ENCODE measurements at places on chromosomes 3 and 15.

GRCh38 chr15:34436956-34437442 lies 609 bp downstream of the GOLGA8A start:
- DNase-seq, result no peak

- DNase-seq, result no peak
Measured at GRCh38 chr3:171101982-171102641, 75.6 kb upstream of the SLC2A2 start.

DNA sequence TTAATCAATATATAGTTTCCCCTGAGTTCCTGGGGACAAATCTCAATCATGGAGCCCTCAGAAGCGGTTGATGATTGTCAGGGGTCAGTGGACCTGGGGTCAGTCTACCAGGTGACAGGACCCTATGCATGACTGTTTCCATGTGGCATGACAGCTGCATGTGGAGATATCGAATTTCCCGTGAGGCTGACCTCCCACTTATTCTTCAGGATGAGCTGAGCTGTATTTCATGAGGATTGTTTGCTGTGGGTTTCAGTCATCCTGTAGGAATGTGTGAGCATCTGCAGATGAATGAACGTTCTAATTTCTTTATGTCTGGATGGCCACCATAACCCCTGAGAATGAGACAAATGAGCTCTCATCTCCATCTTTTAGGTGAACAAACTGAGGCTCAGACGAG lies 93.0 kb upstream of the HES1 start:
- DNase-seq, result no peak

DNA sequence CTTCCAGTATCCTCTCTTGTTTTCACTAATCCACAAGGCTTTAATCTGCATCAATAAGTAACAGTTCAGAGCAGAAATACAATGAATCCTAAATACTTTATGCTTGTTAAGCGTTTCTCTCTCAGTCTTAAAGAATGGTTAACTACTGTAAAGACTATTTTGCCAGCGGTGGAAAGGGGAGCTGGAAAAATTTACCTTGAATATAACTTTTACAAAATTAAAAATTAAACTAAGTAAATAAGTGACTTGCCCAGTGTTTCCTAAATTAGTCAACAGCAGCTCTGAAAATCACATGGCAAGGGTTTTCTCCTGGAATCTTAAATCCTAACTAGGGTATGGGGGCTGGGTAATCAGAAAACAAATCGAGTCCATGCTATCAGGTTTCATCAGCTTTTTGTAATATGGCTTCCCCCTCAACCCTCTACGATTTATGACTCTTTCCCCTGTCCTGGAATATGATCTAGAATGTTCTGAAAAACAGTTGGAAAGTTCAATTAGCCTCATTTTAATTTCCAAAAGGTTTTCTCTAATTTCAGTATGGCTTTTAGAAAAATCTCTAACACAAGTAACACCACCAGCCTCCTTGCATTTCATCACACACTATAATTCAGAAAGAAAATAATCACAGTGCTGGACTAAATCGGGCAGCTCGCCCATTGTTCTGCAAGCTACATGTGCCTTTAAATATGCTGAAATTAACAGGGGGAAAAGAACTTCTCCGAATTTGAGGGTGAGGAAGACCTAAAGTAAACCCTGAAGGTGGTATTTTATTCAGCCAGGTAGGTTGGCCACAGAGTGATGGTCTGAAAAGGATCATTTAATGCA lies 133.5 kb downstream of the ADAMTS9 start:
- DNase-seq, result no peak

DNA sequence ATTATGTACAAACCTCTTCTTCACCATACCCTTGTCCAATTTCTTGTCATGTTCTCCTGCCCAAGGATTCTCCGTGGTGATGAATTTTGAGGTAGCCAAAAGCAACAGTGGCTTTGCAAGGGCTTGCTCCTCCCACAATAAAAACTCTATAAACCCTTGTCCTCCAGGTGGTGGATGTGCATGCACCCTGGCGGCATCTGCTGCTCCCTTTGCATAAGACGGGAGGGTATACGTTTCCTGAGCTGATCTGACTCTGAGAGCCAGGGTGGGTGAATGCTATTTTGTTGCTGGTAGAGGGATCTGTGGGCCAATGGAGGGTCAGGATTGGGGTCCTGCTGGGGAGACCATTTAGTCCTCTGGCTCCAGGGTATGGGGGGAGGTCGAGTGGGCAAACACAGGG lies 5.4 kb downstream of the DNAH1 start:
- no peak for DNase-seq

DNA sequence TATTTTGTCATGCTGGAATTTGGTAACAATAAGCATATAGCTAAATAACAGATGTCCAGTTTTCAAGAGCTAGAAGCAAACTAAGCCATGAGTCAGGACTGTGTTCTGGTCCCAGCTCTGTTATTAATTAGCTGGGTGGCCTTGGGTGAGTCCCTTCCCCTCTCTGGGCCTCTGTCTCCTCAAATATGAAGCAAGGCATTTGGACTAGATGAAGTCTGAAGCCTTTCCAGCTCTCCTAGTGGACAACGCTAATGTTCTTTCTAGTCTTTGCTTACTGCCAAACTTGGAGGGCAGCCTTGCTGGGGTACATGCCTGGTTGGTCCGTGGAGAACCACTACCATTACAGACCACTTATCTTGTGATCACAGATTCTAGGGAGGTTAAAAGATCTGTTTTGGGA lies 127.6 kb downstream of the DUT start:
- no peak for DNase-seq

- peak; percentile 67 for DNase-seq
Measured at GRCh38 chr15:70289191-70289955, 191.7 kb upstream of the TLE3 start.

DNA sequence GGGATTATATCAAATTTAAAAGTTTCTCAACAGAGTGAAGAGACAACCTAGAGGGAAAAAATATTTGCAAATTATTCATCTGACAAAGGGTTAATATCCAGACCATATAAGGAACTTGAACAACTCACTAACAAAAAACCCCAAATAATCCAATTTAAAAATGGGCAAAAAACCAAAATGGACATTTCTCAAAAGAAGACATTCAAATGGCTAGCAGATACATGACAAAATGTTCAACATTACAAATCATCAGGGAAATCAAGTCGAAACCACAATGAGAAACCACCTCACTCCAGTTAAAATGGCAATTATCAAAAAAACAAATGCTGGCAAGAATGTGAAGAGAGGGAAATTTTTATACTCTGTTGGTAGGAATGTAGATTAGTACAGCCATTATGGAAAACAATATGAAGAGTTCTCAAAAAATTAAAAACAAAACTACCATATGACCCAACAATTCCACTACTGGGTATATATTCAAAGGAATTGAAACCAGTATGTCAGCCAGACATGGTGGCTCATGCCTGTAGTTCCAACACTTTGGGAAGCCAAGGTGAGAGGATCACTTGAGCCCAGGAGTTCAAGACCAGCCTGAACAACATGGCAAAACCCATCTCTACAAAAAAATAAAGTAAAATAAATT lies 88.5 kb downstream of the CSNK1G1 start:
- no peak for DNase-seq

DNA sequence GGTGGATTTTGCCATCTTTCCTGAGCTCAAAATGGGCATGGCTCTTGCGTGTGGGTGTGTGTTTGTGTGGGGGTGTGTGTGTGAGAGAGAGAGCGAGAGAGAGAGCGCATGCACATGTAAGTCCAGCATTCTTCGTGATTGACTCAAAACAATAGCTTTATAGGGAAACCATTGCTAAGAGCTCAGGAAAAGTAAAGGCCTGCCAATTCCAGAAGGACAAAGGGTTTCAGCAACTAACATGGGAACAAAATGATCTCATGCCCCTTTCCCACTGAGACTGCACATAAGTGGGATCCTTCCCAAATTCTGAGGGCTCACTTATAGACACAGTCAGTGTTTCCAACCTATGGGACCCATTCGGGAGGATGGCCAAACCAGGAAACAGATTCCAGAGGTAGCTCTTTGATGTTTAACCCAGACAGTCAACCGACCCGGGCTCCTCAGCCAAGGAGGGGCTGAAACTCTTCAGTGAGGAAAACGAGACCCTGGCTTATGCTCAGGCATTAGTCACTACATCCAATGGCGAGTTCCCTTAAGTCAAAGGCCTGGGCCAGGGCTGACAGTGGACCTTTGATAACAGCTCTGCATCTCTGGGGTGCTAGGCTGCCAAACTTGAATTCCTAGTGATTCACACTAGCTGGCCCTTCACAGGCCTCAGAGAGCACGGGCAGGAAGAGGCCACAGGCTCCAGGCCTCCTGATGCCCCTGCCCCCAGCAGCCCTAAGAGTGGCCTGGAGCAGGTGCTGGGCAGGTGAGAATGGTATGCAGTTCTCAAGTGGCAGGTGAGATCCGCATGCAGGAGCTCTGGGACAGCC lies 305.0 kb upstream of the C2CD4B start:
- DNase-seq, result no peak

GRCh38 chr3:46497556-46498265 lies at the start of gene RTP3:
Gene RTP3 (plus strand): TSS chr3:46497976. CDS start chr3:46498063, 87 bp downstream.
- DNase-seq, result no peak

- DNase-seq, result no peak
Measured at GRCh38 chr3:155861476-155862183, 7.4 kb upstream of the SLC33A1 start.

- no peak for DNase-seq
Measured at GRCh38 chr15:81087066-81087465, 47.0 kb upstream of the CFAP161 start.

DNA sequence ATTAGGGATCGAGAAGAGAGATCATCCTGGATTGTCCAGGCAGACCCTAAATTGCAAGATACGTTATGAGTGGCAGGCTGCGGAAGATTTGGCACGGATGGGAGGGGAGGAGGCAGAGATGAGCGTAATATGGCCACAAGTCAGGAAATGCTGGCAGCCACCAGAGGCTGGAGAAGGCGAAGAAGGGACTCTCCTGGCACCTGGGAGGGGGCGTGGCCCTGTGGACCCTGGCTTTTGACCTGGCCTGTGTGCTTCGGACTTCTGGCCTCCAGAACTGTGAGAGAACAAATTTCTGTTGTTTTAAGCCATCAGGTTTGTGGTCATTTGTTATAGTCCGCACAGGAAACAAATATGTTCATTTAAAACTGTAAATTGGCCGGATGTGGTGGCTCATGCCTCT lies 31.9 kb upstream of the IGF1R start:
- DNase-seq, result no peak

- no peak for DNase-seq
Measured at GRCh38 chr15:77466521-77466920, 45.8 kb downstream of the HMG20A start.

DNA sequence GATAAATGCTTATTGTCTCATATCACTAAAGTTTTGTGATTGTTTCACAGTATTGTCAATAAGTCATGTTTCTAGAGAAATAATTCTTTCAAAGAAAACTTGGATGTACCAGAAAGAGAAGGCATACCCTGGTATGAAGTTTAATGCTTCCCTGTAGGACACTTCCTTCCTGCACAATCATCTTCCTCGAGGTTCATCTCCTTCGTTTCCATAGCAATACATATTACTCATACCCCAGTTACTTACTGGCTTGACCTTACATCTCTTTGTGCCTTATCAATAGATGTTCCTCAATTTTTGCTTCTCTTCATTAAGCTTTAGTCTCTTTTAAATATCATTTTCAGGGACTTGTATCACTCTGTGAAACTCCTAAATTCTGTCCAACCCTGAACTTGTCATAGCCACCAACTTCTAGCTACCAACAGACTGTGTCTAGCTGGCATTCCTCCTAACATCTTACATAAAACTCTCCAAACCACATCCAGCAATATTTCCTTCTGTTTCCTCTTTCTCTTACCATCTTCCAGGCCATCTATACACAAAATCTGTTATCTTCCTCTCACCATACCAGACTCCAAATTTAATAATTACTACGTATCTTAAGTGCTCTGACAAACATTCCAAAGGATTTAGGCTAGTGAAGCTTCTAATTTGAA lies 134.3 kb downstream of the GADL1 start:
- DNase-seq, result no peak

DNA sequence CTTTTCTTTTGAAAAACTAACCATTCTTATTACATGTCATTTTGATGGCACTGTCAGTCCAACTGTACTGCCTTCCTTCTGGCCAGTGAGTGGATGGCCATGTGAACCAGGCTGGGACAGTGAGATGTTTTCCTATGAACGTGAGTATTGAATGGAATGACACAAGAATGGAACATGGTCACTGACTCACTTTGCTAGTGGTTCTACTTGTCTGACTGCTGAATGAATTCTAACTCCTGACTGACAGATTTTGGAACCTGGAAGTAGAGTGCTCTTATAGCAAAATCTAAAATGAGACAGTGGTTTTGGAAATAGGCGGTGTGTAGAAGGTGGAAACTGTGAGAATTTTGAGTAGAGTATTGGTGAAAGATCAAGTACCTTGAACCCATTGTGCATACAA lies 606.9 kb upstream of the KCNMB2 start:
- no peak for DNase-seq

GRCh38 chr3:16849795-16850194 lies 35.0 kb upstream of the PLCL2 start:
- DNase-seq, result no peak

DNA sequence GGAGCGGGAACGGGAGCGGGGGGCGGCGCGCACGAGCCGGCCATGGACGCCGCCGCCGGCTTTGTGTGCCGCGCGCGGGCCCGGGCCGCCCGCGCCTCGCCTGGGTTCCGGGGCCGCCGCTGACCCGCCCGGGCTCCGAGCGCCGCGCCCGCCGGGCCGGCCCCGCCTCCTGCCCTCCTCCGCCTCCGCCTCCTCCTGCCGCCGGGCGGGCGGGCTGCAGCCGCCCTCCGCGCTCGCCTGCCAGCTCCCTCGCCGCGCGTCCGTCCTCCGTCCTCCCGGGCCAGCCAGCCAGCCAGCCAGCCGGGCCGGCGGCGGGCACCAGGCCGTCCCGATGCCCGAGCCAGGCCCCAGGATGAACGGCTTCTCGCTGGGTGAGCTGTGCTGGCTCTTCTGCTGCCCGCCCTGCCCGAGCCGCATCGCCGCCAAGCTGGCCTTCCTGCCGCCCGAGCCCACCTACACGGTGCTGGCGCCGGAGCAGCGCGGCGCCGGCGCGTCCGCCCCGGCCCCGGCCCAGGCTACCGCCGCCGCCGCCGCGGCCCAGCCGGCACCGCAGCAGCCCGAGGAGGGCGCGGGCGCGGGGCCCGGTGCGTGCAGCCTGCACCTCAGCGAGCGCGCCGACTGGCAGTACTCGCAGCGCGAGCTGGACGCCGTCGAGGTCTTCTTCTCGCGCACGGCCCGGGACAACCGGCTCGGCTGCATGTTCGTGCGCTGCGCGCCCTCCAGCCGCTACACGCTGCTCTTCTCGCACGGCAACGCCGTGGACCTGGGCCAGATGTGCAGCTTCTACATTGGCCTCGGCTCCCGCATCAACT lies at the start of gene ABHD17C:
Gene ABHD17C, plus strand, starts transcription at position 212 of the 812 bp plus-strand sequence. Its CDS starts 120 bp downstream, at position 332.
- DNase-seq, result no peak

DNA sequence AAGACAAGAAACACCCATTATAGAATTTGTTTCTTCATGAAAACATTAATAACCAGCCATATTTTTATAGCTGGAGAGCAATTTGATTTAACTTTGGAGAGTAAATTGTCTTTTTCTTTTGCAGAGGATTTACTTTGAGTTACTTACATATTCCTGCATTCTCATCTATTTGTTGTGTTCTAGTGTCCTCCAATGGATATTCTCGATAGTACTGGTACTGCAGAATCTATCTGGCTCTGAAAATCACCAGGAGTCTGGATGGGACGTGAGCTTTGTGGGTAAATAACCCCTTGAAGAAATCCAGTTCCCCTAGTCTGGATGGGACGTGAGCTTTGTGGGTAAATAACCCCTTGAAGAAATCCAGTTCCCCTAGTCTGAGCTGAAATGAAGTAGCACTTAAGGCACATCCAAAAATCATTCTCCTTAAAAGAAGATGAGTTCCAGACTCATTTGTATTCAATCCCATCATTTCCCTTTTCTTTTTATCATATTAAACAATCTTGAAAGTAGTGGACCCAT lies 294.1 kb upstream of the UBE2E2 start:
- DNase-seq, result no peak
